ENCODE measurements at places on chromosomes 12 and 14.

DNA sequence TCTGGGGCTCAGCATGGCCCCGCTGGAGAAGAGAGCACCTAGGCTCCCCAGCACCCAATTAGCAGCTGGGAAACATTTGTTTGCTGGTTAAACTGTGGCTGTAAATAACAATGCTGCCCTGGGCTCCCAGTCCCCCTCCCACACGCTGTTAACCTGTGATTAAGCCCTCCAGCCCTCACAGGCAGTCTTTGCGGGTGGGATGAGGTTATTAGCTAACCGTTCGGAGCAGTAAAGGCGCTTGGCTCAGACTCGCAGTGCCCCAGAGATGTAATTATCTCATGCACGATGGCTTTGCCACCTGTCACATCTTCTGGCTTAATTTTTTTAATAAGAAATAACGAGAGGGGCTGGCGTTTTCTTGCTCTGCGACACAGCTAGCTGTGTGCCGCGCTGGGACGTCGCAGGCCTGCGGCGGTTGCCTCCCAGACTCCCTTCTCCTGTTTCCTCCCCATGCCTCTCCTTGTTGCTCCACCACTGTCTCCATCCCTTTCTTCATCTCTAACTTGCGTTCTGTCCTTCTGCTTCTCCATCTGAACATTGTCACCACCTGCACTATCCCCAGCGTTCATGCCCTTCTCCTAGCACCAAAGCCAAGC, 239.2 kb upstream of the FKBP4 start:
- H3K27me3 ChIP-seq: peaks cover 13% of the 10 kb centered on the region
- no peak overlapping the region for H3K4me3 ChIP-seq

DNA sequence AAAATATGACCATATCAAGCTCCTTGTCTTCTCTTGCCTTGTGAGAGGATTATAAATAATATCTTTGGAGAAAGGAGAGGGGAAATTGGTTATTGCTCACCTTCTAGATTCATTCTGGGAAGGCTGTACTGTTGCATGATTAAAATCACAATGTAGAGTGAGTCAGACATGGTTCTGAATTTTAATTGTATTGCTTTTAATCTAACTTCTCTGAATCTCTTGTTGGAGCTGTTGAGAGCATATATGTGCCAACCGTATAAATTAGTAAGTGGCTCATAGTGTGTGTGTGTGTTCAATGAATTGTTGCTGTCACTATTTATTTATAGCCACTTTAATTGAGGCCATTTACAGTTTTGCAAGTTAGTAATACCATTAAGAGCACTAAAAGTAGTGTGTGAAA, 56.1 kb downstream of the KCNJ8 start:
- no peak overlapping the region for H3K4me3 ChIP-seq
- H3K4me1 ChIP-seq: no peaks in the 10 kb centered on the region
- no peaks in the 10 kb centered on the region for H3K27me3 ChIP-seq
- no peak overlapping the region for H3K27ac ChIP-seq

DNA sequence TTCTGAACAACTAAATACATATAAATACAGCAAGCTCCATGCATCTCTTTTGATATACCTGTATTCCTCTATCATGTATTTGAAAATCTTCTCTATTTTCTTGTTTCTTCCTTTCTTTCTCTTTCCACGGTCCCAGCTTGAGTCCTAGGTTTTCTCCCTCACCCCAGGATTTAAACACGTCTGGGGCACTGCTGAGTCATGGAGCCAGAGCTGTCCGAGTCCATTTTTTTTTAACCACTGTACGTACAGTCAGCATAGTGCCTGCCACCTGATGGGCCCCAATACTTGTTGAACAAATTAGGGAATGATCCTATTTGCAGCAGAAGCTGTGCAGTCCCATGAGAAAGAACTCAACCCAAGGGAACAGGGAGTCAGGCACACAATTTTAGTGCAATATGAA, 158.1 kb downstream of the ATP23 start:
- no peaks in the 10 kb centered on the region for H3K4me1 ChIP-seq
- peaks cover 6% of the 10 kb centered on the region for H3K27me3 ChIP-seq
- no peaks in the 10 kb centered on the region for H3K36me3 ChIP-seq
- no peak overlapping the region for H3K27ac ChIP-seq
- DNase-seq: no peak

DNA sequence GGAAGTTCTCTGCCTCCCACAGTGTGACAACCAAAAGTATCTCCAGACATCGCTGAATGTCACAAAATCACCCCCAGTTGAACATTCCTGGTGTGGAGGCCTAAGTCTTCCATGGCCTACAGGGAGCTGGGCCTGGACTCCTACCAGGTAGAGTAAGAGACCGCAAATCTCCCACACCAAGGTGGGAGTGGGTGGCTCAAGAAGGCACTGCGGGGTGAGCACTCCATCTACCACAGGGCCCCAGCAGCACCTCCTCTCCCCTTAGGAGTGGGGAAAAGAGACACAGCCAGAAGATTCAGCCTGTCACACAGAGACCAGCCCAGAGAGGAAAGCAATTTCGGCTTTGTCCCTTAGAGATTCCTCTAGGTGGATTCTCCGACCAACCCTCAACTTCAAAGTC, 25.5 kb downstream of the LRTM2 start:
- H3K4me1 ChIP-seq: no peaks in the 10 kb centered on the region
- no peak overlapping the region for H3K27ac ChIP-seq
- no peaks in the 10 kb centered on the region for H3K36me3 ChIP-seq

DNA sequence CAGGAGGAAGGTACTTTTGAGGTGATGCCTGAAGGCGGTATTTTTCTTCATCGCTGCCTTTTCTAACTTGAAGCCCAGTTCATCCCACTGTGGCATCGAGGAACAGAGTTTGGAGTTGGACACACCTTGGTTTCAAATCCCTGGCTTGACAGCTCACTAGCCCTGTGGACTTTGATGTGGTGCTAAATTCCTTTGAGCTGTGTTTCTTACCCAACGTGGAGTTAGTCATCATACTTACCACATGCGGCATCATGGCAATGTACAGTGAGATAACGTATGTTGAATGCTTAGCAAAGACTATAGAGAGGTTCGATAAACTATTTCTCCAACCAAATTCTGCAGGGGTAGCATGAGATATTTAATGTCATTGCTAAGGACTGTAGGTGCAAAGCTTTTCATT, 3.4 kb downstream of the PLEKHG3 start:
- peak overlapping the region; percentile 69 for H3K4me3 ChIP-seq
- peaks cover 29% of the 10 kb centered on the region for H3K36me3 ChIP-seq
- H3K27me3 ChIP-seq: peaks cover 81% of the 10 kb centered on the region

- H3K36me3 ChIP-seq: no peaks in the 10 kb centered on the region
- no peak overlapping the region for H3K4me3 ChIP-seq
- H3K4me1 ChIP-seq: no peaks in the 10 kb centered on the region
- no peak for DNase-seq
Observed at GRCh38 chr12:32920506-32921085, 24.0 kb upstream of the PKP2 start.

DNA sequence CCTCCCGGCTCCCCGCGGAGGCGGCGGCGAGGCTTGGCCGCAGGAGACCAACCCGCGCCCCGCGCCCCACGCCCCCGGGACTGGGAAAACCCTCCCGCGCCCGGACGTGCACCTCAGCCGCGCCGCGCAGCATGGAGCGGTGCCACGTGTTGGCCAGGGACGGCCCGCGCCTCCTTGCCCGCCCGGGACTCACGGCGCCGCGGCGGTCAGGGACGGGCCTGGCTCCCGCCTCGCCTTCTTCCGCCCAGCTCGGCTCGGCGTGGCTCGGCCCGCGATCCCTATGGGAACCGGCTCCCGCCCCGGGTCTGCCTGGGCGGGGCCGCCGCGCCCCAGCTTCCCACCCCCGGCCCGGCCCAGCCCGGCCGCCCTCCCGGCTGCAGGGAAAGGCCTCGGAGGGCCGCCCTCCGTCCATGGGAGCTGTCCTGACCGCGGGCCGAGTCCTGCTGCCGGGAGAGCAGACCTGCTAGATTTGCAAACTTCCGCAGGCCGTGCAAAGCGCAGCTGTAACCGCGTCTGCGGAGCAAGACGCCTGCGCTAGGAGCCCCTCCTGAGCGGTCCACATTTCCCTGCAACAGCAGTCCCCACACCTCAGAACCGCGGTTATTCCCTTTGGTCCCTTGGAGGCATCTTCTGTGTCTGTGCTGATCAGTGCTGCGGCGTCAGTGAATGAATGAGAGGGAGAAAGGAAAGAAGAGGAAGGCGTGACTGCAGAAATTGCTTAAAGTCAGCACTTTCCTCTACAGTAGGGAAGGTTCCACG, at the start of gene CDKL1:
Gene CDKL1, minus strand, starts transcription at position 251 of the 759 bp plus-strand sequence. CDS start 1,013 bp downstream, outside the sequence.
- H3K27ac ChIP-seq: peak within 1 kb of the TSS; percentile 47
- H3K4me3 ChIP-seq: peak within 1 kb of the TSS; percentile 77
- peaks cover 13% of the 10 kb centered on the region for H3K4me1 ChIP-seq
- H3K27me3 ChIP-seq: peaks cover 23% of the 10 kb centered on the region
- H3K36me3 ChIP-seq: no peaks in the 10 kb centered on the region
- DNase-seq: peak; percentile 59

- peaks cover 8% of the 10 kb centered on the region for H3K36me3 ChIP-seq
- no peak overlapping the region for H3K4me3 ChIP-seq
- no peaks in the 10 kb centered on the region for H3K4me1 ChIP-seq
- no peak for DNase-seq
Observed at GRCh38 chr14:71121711-71122110, 214.5 kb downstream of the PCNX1 start.

DNA sequence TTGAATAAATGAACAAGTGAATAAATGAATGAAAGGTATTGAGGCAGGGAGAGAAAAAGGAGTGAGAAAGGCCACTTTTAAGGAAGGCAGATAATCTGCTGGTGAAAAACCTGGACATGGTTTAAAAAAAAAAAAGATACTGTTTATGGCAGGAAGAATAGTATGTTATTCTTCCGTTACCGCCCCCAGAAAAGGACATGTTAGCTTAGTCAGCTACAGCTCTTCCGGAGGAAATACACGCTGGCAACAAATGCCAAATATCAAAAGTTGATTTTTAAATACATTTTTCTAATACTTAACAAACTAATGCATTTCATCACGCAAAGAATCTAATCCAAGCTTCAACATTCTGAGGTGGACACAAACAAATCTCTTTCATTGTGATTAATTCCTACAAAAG, 43.2 kb downstream of the SLC5A8 start:
- H3K4me1 ChIP-seq: no peaks in the 10 kb centered on the region
- H3K27ac ChIP-seq: no peak overlapping the region
- H3K4me3 ChIP-seq: no peak overlapping the region
- no peak for DNase-seq
- no peaks in the 10 kb centered on the region for H3K36me3 ChIP-seq

GRCh38 chr12:123089631-123090353, 61.1 kb downstream of the PITPNM2 start:
- H3K4me3 ChIP-seq: no peak overlapping the region
- no peak for DNase-seq
- peaks cover 3% of the 10 kb centered on the region for H3K36me3 ChIP-seq
- H3K4me1 ChIP-seq: peaks cover 8% of the 10 kb centered on the region

GRCh38 chr14:81784084-81784483, 250.4 kb upstream of the SEL1L start:
- no peaks in the 10 kb centered on the region for H3K4me1 ChIP-seq
- no peak overlapping the region for H3K4me3 ChIP-seq
- DNase-seq: no peak
- no peak overlapping the region for H3K27ac ChIP-seq
- no peaks in the 10 kb centered on the region for H3K36me3 ChIP-seq

DNA sequence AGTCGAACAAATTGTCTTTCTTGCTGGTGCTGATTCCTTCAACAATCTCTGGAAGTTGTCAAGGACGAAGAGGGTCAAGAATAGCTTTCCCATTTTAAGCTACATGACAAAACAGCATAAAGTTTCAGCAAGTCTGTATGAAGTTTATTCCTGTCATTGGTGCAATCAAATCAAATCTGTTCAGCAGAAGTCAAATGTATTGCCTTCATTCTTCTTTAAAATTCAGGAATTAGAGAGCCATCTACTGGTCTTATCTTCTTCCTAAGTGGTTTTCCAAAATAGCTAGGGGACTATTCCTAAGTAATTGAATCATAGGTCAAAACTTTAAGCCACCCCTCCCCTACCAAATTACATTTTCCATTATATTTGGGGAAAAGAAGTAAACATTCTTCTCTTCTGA, 990.2 kb downstream of the GALC start:
- no peaks in the 10 kb centered on the region for H3K36me3 ChIP-seq
- no peak for DNase-seq
- H3K4me1 ChIP-seq: no peaks in the 10 kb centered on the region
- no peaks in the 10 kb centered on the region for H3K27me3 ChIP-seq

GRCh38 chr12:104237930-104238329, 22.4 kb downstream of the TXNRD1 start:
- H3K36me3 ChIP-seq: peaks cover 5% of the 10 kb centered on the region
- H3K27me3 ChIP-seq: peaks cover 18% of the 10 kb centered on the region
- H3K27ac ChIP-seq: no peak overlapping the region
- no peaks in the 10 kb centered on the region for H3K4me1 ChIP-seq
- DNase-seq: no peak
- no peak overlapping the region for H3K4me3 ChIP-seq

DNA sequence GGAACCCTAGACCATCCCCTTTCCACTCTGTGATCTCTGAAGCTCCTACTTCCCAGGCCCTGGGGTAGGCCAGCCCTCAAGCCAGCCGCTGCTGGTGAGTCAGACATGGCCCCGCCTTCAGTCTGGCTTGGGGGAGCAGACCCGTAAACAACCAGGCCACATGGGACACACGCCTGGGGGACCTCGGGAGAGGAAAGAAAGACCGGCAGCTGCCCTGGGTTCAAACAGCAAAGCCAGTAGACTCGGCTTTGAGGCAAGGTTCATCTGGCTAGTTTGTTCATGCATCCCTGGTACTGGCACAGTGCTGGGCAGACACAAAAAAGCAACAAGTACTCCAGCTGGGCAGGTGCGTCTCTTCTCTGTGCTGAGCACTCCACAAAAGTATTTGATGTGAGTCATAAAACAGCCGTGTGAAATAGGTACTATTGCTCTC, 101.9 kb downstream of the SETD3 start:
- H3K27ac ChIP-seq: no peak overlapping the region
- no peaks in the 10 kb centered on the region for H3K36me3 ChIP-seq

- peaks cover 36% of the 10 kb centered on the region for H3K4me1 ChIP-seq
- peak; percentile 95 for DNase-seq
- H3K27ac ChIP-seq: peak within 1 kb of the TSS; percentile 95
- peak within 1 kb of the TSS; percentile 99 for H3K4me3 ChIP-seq
- H3K36me3 ChIP-seq: peaks cover 9% of the 10 kb centered on the region
- H3K27me3 ChIP-seq: peaks cover 8% of the 10 kb centered on the region
Observed at GRCh38 chr12:50400638-50401499, at the start of gene LARP4. Gene LARP4, plus strand, starts transcription at chr12:50400885. Its CDS starts 126 bp downstream, at chr12:50401011.

- peak; percentile 40 for DNase-seq
- no peak overlapping the region for H3K4me3 ChIP-seq
- peaks cover 12% of the 10 kb centered on the region for H3K4me1 ChIP-seq
Observed at GRCh38 chr12:7645395-7646177, 20.1 kb downstream of the APOBEC1 start.

DNA sequence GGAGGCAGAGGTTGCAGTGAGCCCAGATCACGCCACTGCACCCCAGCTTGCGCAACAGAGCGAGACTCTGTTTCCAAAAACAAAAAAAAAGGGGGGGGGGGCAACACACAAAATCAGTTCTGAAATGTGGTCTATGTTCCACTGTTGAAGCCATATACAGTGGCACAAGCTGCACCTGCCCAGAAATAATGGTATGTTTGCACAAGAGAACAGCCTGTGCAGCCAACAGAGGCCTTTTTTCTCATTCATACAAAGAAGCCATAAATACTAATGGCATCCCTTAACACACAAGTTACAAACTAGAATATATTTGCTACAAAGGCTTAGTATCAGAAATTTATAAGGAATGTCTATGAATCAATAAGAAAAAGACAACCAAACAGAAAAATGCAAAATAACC, 37.1 kb downstream of the ITPR2 start:
- no peak for DNase-seq
- no peak overlapping the region for H3K27ac ChIP-seq
- peaks cover 7% of the 10 kb centered on the region for H3K4me1 ChIP-seq
- no peak overlapping the region for H3K4me3 ChIP-seq
